ENCODE measurements at places on chromosomes 11 and 22.

DNA sequence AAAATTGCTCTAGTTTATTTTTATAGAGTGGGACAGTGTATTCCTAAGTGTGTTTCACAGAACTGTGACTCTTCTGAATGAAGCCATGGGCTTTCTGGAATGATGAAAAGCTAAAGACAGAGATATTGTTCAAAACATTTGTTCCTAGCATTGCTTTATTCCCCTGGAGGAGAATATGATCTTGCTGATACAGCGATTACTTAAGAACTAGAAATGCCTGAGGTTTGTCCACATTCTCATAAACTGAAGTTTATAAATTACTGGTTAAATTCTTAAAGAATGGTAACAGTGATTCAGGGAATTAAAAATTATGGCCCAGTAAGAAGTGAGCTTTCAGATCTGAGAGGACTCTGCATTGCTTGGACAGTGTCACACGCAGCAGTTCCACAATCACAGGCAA, 690.3 kb downstream of the FAM181B start:
- no peak overlapping the region for H3K27ac ChIP-seq
- no peaks in the 10 kb centered on the region for H3K36me3 ChIP-seq
- no peak overlapping the region for H3K4me3 ChIP-seq
- no peak for DNase-seq

DNA sequence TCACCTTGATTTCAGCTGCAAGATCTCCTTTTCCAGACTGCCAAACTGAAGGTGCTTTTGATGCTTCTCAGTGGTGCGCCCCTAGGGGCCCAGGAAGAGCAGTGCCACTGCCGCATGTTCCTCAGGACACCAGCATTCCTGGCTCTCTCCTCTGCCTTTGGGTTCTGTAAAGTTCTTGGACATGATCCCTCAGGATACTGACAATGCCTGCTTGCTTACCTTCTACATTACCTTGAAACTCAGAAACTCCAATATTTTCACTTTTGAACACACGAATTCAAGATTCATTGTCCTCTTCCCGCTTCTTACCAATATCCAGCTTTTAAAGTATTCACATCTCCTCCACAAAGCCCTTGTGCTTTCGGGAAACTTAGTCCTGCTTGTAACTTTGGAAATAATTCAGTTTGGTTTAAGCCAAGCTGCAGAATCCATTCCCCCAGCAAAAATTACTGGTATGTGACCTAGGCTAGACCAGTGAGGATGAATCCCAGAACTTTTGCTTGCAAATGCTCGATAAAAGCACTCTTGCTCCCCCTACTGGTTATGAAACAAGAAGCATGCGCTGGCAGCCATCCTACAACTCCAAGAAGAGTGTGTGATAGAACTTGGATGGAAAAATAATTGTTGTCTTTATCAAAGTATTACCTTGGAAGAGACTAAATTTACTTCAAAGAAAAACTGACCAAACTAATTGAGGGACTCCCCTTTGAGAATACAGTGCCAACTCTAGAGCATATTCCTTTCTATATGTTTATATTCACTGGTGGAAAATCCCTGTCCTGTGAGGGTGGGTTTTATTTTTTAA, 16.5 kb upstream of the OR5B21 start:
- H3K4me3 ChIP-seq: peak overlapping the region; percentile 24
- H3K27me3 ChIP-seq: no peaks in the 10 kb centered on the region
- H3K4me1 ChIP-seq: no peaks in the 10 kb centered on the region
- DNase-seq: peak; percentile 92
- no peaks in the 10 kb centered on the region for H3K36me3 ChIP-seq

- no peaks in the 10 kb centered on the region for H3K36me3 ChIP-seq
- H3K27ac ChIP-seq: no peak overlapping the region
- H3K4me3 ChIP-seq: no peak overlapping the region
Measured at GRCh38 chr11:113119074-113119473, 157.9 kb downstream of the NCAM1 start.

DNA sequence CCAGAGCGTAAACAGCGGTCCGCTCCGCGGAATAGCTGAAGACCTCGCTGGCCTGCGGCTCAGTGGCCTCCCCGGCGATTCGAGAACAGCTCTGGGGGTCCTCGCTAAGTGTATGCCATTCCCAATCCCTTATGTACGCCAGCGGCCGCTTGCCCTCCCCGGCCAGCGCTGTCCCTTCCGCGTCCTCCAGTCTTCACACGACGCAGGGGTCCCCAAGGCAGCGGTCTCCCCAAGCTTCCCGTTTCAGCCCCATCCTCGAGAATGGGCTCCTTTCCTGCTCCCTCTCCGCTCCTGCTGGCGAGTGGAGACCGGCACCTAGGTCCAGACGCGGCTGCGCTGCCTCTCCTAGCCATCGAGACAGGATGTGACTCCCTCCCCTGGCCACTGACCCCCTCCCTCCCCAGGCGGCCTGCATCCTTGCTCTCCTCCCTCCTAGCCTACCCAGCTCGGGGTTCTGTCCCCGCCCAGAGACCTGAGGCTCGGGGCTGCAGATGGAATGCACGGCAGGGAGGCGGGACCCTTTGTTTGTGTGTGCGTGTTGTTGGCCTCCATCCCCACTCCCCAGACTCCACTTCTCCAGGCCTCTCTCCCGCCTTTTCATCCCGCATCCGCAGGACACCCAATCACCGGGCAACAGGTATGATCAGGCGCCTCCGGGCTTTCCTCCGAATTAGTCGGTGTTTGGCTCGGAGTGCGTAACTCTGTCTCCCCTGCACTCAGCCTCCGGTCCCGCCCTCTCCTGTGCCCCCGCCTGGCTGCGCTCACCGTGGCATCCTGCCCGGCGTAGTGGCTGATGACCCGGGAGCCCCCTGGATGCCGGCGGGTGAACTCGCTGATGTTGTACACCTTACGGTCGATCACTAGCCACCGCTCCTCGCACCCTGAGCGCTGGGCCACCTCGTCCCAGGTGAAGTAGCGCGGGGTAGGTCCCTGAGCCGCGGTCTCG, 740 bp downstream of the FADS1 start:
- peak overlapping the region; percentile 98 for H3K27ac ChIP-seq
- no peaks in the 10 kb centered on the region for H3K27me3 ChIP-seq
- H3K4me3 ChIP-seq: peak overlapping the region; percentile 89
- peak; percentile 88 for DNase-seq

DNA sequence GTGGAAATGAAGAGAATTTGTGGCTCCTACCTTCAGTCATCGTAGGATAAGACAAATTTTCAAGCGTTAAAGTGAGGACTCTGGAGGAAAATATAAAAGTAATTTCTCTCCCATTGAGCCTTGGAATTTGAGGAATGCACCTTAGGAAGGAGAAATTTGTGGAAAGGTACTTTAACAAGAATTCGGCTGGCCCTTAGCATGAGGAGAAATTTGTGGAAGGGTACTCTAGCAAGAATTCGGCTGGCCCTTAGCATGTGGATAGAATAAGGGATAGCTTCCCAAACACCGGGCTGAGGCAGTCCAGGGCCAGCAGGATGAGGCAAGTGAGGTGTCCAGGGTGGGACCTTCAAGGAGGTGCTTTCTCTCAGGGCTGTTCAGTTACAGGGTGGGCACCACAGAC, 33.2 kb upstream of the FAR1 start:
- no peak overlapping the region for H3K4me3 ChIP-seq
- H3K27me3 ChIP-seq: no peaks in the 10 kb centered on the region
- no peak overlapping the region for H3K27ac ChIP-seq
- DNase-seq: peak; percentile 51

DNA sequence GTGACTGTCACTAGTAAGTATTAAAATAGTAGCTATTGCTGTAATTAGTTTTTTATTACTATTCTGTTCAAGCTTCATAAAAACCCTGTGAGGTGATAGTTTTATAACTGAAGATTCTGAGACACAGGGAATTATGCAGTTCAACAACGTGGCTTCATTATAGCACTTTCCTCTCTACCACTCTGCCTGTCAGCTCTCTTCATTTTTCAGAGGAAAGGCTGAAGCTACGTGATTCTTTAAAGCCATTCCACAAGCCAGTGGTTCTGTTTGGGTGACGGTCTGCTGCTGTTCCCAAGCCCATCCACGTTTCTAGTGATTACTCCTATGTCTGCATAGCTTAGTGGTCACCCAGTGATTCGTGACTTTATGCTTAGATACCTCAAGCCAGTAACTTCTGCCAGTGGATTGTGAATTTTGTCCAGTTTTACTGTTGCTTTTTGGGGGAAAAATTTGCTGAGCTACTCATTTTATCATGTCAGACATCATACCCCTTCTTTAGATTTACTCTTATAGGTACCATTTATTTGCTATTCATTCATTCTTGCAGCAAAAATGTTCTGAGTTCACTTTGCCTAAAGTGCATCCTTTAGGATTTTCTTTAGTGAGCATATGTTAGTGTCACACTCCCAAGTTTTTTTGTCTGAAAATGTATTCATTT, 59.8 kb downstream of the UVRAG start:
- H3K27me3 ChIP-seq: no peaks in the 10 kb centered on the region
- H3K4me1 ChIP-seq: 0 out of 2 replicates have a peak, but pooled peaks cover 8% of the 10 kb centered on the region
- H3K27ac ChIP-seq: no peak overlapping the region
- DNase-seq: no peak
- no peaks in the 10 kb centered on the region for H3K36me3 ChIP-seq

GRCh38 chr11:46343520-46343919, 3.7 kb upstream of the DGKZ start:
- H3K4me3 ChIP-seq: no peak overlapping the region
- H3K27me3 ChIP-seq: peaks cover 7% of the 10 kb centered on the region
- peak overlapping the region; percentile 84 for H3K27ac ChIP-seq
- no peaks in the 10 kb centered on the region for H3K36me3 ChIP-seq
- peak; percentile 56 for DNase-seq

GRCh38 chr11:112277941-112278340, 17.3 kb upstream of the PLET1 start:
- peaks cover 10% of the 10 kb centered on the region for H3K4me1 ChIP-seq
- no peaks in the 10 kb centered on the region for H3K36me3 ChIP-seq
- no peak overlapping the region for H3K27ac ChIP-seq
- no peaks in the 10 kb centered on the region for H3K27me3 ChIP-seq

GRCh38 chr11:66619080-66619554, 2.7 kb downstream of the RBM14 start:
- peaks cover 25% of the 10 kb centered on the region for H3K4me1 ChIP-seq
- DNase-seq: no peak
- peaks cover 22% of the 10 kb centered on the region for H3K36me3 ChIP-seq
- no peaks in the 10 kb centered on the region for H3K27me3 ChIP-seq
- H3K27ac ChIP-seq: peak overlapping the region; percentile 52

DNA sequence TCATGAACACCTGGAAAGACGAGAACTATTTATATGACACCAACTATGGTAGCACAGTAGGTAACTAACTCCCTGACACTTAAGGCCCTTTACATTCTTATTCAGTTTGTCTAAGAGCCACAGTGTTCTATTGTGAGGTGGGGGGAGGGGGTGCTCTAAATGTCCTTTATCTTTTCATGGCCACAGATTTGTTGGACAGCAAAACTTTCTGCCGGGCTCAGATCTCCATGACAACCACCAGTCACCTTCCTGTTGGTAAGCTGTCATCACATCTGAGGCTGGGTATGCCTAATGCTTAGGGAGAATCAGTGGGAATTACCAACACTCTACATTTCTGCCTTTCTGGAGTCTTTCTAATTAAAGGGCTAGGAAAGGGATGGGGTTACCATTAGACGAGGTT, 30.7 kb downstream of the EHF start:
- H3K27ac ChIP-seq: no peak overlapping the region
- no peaks in the 10 kb centered on the region for H3K36me3 ChIP-seq
- peaks cover 37% of the 10 kb centered on the region for H3K4me1 ChIP-seq
- peak; percentile 47 for DNase-seq
- H3K27me3 ChIP-seq: no peaks in the 10 kb centered on the region

DNA sequence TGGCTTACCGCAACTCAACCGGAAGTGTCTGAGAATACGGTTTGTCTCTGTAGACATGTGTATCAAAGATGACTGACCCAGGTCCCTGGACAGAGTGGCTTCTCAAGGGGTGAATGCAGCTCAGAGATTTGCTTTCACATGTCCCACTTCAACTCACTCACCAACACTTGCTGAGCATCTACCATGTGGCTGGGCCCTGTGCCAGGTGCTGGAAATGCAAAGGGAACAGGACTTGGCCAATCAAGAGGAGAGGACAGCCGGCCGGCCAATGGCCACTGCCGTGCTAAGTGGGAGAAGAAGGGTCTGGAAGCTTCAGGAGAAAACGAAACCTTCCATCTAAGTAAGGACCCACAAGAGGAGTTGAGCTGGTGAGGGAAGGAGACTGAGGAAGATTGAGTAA, 151.3 kb downstream of the CEP164 start:
- DNase-seq: no peak
- H3K27me3 ChIP-seq: no peaks in the 10 kb centered on the region
- no peak overlapping the region for H3K27ac ChIP-seq

- peaks cover 15% of the 10 kb centered on the region for H3K4me1 ChIP-seq
- H3K4me3 ChIP-seq: peak overlapping the region; percentile 92
- peaks cover 65% of the 10 kb centered on the region for H3K27me3 ChIP-seq
- H3K27ac ChIP-seq: no peak overlapping the region
- no peaks in the 10 kb centered on the region for H3K36me3 ChIP-seq
Measured at GRCh38 chr11:10301656-10302358, 3.1 kb upstream of the ADM start.

- peaks cover 37% of the 10 kb centered on the region for H3K4me1 ChIP-seq
- no peak overlapping the region for H3K4me3 ChIP-seq
- no peaks in the 10 kb centered on the region for H3K27me3 ChIP-seq
- H3K27ac ChIP-seq: peak overlapping the region; percentile 81
- no peaks in the 10 kb centered on the region for H3K36me3 ChIP-seq
Measured at GRCh38 chr11:47991894-47992293, 11.5 kb downstream of the PTPRJ start.

DNA sequence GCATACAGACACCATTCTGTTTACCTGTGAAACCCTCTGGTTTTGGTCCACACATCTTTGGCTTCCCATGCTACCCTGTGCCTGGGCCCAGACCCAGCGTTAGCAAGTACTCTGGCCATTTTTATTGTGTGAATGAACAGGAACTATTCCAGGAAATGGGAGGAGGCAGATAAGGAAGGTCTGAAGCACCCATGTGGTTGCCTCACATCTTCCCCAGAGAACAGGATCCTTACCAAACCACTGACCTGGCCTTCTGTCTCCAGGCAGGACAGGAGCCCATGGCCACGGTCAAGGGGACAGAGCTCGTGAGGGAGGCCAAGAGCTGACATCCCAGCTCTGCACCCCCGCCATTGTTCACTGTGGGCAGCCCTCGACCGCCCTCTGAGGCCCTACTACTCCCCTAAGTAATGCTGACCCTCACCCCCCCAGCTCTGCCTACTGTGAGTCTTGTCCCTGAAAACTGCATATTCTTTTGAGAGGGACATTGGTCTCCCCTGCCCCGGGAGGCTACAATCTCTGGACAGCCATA, 97.7 kb upstream of the TP53I11 start:
- H3K4me3 ChIP-seq: no peak overlapping the region
- no peaks in the 10 kb centered on the region for H3K36me3 ChIP-seq
- H3K4me1 ChIP-seq: no peaks in the 10 kb centered on the region
- DNase-seq: no peak
- H3K27ac ChIP-seq: no peak overlapping the region

DNA sequence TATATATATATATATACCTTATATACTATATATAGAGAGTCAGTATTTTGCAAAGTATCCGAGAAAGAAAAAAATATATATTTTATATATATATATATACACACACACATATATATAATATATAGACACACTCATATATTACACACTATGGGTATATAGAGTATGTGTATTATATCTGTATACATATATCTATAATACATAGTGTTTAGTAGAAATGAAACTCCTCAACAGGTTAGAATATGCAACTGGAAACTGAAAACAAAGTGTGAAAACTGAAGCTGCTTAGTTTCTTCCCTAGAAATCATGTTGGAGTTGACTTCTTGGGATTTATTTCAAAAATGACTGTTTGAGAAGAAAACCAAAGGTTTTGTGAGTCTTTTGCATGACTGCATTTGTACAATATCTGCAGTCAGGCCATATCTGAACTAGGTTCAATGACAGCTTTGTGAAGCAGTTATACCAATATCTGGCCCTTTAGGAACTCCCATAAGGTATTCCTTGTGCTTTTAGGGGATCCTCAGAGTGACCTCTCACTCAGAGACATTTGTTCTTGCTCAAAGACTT, 284.1 kb downstream of the CASP12 start:
- H3K36me3 ChIP-seq: peaks cover 7% of the 10 kb centered on the region
- H3K4me1 ChIP-seq: peaks cover 8% of the 10 kb centered on the region
- no peak overlapping the region for H3K27ac ChIP-seq
- no peak overlapping the region for H3K4me3 ChIP-seq
- no peaks in the 10 kb centered on the region for H3K27me3 ChIP-seq
- no peak for DNase-seq

Measured in GM23338 (cell line).